ENCODE measurements at places on chromosomes 7 and 10. TPM values are rescaled to one million over a fixed set of nuclear protein-coding genes. Genes with fewer than 3 reads are reported as not detected.

- DNase-seq = no peak
These were observed 468.0 kb downstream of the PARD3 start for GRCh38 chr10:34347131-34347530.

GRCh38 chr7:100024020-100024619 lies 8.7 kb downstream of the ZKSCAN1 start:
- no peak for DNase-seq

GRCh38 chr10:122515588-122516231 lies 44.8 kb upstream of the DMBT1 start:
- DNase-seq = no peak

DNA sequence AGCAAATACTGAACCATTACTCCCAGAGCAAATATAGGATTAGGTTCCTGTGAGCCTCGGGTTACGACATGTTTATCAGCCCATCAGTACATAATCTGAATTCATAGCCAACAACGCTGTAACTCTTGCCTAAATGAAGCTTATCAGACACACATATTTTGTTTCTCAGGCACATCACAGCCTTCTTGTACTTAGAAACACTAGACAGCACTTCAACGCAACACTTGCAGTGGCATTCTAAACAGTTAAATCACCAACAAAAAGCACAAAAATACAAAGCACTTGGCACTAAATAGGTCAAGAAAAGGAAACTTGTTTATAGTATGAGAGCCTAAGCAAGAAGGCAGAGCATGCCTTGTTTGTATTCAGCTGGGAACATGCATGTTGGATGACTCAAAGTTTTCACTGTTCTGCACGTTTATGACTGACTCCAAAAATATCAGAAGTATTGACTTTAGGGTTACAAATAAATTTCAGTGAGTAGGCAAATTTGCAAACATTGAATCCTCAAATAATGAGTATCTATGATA lies 75.0 kb downstream of the VPS50 start:
- no peak for DNase-seq

- no peak for DNase-seq
These were observed 62.3 kb downstream of the LAMB4 start for GRCh38 chr7:108067844-108068243.

GRCh38 chr7:46291601-46292150 lies 370.6 kb upstream of the IGFBP3 start:
- no peak for DNase-seq

GRCh38 chr7:75885036-75885435 lies 6.2 kb downstream of the RHBDD2 start:
- DNase-seq = no peak

DNA sequence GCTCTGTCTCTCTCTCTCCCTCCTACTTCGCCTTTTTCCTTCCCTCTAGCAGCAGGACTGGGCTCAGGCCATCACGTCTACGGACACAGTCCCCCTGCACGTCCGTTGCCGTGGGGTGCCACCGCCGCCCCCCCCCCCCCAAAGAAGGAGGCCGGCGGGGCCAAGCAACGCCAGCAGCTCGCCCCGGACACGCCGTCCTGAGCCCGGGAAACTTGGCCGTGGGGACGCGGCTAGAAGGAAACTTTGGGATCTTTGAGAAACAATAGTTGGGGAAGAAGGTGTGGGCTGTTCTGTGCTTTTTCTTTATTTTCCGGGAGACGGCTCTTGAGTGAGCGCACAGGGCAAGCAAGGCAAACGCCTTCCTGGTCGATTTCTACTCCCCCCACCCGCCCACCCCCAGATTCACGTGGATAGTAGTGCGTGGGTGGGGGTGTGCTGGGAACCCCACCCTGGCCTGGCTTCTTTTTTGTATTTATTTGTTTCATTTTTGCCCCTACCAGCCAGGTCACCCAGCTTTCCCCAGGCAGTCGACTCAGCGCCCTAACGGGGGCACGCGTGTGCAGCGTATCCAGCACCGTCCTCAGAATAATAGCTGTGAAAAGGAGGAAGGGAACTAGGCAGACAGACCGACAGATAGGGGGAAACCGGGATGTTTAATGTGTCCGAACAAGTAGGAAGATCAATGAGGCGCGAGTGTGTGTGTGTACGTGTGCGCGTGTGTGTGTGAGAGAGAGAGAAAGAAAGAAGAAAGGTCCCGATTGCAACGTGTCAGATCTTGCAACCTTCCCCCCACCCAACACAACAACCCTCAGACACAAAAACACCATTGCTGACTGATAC lies 1.4 kb downstream of the MXI1 start:
- no peak for DNase-seq

- no peak for DNase-seq
These were observed 38.5 kb downstream of the C1GALT1 start for GRCh38 chr7:7220821-7221220.

DNA sequence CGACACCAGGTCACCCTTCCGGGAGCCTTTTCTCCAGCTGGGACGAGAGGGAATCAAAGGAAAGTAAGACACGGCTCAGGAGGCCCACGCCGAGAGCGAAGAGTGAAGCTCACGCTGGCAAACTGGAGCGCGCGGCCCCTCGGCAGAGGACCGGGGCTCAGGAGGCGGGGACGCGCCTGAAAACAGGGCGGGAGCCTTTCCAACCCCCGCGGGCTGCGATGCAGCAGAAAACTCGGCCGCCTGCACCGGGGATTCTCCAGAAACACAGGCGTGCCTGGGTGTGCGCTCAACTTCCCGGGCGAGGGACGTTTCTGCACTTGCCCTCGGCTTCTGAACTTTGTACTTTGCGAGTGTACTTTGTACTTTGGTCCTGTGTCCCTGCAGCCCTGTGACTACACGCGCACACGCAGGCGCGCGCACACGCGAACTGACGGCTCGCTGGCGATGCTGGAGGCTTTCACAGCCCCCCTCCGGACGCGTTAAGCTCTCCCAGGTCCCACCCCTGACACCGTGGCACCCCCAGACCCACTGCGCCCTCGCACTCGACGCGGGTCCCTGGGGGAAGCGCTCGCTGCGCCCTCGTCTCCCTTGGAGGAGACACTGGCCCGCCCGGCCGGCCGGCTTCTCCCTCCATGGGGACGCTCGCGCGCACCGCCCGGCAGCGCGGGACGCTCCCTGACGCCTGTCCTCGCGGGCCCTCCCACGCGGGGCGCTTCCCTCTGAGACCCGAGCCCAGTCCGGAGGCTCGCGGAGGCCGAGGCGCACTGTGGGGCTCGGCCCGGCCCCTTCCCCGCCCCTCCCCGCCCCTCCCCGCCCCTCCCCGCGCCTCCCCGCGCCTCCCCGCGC lies 588 bp upstream of the PAOX start:
- DNase-seq = no peak

FOXP2 gene
- total RNA-seq = 0.43 TPM

HMX2 gene
- 1.3 TPM for total RNA-seq

CWF19L1 gene
- 29.9 TPM for total RNA-seq

PIK3AP1 gene
- 2.9 TPM for total RNA-seq

AEBP1 gene
- total RNA-seq = 39.4 TPM

TMEM229A gene
- total RNA-seq = 0.75 TPM

HTR7 gene
- total RNA-seq = 26.9 TPM
